GM13977 (cell line): ENCODE measurements at places on chromosomes 12 and 14.

DNA sequence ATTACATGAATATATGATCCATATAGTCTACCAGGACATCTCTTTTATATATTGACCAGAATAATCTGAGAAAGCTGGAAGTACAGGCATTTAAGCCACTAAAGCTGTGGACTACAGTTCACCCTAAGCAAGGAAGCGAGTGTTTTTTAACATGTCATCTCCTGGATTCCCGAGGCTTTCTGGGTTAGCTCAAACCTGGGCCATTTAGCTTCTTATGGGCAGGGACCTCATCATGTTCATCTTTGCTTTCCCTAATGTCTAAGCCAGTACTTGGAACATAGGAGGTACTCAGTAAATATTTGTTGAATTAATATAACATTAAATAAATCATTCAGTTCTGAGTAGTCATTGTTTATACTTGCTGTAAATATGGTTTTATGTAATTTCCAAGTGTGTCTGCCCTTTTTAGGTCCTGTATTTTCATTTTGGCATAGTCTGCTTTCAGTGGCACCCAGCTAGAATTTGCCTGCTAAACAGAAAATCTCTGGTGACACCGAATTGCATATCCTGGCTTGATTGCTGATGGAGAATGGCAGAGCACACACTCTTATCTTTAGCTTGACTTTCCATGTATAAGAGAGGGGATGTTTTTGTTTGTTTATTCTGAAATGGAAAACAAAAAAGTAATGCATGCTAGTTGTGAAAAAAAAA is 344.5 kb downstream of the ZFP36L1 start:
- DNase-seq = no peak

GRCh38 chr14:90883782-90884181 is 67.6 kb upstream of the TTC7B start:
- no peak for DNase-seq

GRCh38 chr12:51524386-51524901 is 66.6 kb upstream of the SCN8A start:
- no peak for DNase-seq

GRCh38 chr12:15599266-15600037 is 189.7 kb downstream of the EPS8 start:
- no peak for DNase-seq
